Activated T-helper 9 cell treated with anti-CD3 and anti-CD28 coated beads, Interleukin-2, amount 50 U/mL, for 16 hours (primary cell): ENCODE measurements at places on chromosomes 11 and 22.

GRCh38 chr11:72826191-72826941, 12.2 kb downstream of the ATG16L2 start:
- no peak for DNase-seq

DNA sequence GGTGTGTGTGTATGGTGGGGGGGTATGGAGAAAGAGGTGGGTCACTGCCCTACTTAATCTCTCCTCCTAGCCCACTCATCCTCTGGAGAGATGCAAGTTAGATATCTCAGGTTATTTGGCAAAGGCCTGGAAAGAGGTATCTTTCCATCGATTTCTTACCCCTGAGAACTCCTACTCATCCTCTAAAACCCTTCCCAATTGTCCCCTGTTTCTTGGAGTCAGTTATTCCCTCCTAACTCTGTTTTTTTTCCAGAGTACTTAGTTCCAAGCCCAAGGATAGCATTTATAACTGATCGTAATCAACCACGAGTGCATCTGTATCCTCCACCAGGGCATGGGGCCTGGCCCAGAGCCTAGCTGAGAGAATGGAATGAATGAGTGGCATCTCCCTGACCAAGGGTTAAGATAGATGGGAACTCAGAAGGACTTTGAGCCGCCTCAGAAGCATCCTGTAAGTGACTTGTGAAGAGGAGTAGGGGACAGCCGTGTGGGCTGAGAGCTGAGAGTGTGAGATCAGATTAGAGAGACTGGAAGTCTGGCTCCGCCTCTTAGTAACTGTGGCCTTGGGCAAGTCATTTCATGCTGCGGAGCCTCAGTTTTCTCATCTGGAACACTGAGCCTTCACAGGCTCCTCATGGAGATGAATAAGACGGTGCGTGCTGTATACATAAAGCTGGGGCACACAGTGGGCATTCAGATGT, 16.2 kb downstream of the CD6 start:
- DNase-seq = peak; percentile 54

DNA sequence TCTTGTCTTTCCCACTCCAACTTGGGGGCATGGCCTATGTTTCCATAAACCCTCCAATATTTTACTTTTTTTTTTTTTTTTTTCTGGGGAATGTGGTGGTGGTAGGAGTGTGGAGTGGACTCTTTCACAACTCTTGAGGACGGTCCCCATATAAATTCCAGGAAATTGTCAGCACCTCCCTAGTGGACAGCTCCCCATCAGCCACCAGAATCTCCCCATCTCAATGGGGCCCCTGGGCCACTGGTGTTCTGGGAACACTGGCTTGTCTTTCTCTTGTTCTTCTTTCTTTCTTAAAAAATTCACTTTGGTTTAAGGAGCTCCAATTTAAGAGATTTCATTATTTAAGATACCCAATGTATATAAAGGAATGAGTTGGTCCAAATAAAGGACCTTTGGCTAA, 74.1 kb downstream of the ADM start:
- DNase-seq = no peak

DNA sequence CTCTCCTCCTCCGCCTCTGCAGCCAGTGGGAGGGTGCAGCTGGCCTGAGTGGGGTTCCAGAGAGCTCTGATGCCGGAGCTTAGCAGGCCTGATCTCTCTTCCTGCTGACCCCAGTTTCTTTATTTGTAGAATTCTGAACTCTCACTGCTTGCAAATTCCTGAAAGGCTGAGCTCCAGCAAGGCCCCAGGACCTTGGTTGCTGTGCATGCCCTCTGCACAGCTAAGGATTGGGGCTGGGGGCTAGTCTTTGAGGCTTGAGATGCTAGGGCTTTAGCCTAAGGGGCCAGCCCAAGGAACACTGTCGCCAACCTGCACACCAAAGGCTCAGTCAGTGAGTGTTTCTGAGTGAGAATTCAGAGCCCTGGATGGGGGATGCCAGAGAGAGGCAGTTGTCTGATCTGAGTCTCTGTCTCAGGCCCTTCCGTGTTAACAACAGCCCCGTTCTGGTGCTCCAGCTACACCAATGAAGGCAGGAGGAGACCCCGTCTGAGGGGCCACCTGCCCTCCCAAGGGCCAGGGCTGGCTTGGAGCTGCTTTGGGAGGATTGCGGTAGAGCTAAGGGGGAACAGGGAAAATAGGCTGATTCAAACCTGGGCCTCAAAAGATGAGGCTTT, 106.0 kb upstream of the LMO1 start:
- DNase-seq = no peak

GRCh38 chr22:19868333-19868732, 13.7 kb upstream of the GNB1L start:
- DNase-seq = no peak

DNA sequence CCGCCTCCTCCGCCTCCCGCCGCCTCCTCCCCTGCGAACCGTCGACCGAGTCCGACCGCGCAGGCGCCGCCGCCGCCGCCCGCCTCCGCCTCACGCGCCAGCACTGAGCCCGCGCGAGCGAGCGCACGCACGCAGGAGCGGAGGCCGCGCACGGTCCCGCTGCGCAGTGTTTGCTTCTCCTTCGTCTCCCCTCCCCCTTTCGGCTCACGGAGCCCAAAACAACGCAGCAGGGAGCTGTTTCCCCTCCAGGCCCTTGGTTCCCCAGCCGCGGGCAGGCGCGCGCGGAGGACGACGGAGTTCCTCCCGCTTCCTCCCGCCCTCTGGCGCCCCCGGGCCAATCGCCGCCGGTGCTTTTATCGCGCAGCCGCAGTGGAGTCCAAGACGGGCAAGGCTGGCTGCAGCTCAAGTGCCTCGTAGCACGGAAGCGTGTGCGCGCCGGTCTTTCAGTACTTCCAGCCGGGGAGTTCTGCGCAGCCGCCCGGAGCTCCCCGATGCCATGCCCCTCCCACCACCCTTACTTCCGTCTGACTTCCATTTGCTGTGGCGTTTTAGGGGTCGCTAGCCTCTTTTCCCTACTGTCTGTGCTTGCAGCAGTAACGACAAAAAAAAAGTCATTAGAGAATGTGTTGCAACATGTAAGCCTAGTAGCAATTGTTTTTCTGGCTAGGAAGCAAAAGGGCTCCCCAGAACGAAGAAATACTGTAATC, at the start of gene HNRNPUL2:
HNRNPUL2 (minus strand) TSS at position 293 of the 707 bp plus-strand sequence. CDS start 301 bp downstream, outside the sequence.
- peak; percentile 98 for DNase-seq

DNA sequence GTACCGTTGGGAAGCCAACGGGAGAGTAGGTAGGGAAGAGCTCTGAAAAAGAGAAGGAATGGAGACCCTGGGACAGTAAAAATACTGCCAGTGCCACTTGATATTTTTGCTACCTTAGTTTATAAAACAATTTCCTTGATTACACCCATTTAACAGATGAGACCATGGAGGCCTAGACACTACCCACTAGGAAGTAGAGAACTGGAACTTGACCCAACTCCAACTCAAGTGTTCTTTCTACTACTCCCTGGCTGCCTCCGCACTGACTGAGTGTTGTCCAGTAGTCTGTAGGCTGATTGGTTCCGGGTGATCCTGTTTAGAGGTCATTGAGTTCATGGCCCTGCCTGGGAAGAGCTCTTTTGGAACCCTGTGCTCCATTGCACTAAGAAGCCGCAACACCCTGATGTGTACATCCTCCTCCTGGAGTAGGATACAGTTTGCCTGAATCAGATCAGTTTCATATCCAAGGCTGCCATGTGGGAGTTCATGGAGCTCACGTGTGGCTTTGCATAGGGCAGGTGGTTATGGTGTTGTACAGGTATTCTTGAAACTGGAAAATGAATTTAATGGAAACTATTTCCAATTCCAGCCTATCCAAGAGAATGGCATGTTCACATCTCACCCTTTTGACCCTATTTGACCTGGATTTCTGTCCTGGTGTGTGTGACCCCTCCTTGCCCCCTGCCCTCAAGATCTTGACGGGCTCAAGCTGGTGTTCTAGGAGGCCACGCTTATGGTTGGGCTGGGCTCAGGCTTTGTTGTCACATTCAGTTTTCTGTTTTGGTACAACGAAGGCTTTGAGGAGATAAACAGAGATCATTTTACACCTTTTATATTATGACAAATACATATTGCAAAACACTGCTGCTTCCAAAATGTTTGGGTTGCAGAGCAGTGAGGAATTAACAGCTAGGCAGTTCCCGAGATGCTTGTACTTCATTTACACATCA, 102.2 kb upstream of the NNMT start:
- DNase-seq = no peak

- peak; percentile 71 for DNase-seq
Measured at GRCh38 chr22:19478901-19479354, at the start of gene UFD1. UFD1 (minus strand) TSS chr22:19479193; CDS start chr22:19479085, 108 bp downstream.

DNA sequence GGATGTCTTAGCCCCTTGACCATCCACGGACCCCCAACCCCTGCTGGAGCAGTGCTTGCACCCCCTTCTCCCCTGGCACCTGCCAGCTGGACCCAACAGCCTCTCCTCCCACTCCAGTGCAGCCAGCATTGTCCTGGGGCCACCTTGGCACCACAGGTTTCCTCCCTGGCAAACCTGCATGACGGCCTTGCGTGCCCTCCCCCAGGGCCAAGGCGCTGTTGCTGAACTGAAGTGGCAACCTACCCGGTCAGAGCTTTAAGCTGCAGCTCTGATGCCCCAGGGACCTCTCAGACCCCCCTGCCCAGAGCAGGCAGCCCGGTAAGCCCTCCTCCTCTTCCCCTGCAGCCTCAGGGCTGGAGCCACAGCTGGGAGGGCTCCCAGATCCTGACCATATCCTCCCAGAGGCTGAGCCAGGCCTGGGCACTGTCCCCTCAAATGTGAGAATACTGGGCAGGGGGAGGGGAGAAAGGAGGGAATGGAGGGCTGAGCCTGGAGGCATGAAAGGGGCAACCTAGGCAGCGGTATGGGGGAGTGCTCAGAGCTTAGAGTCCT, 1.8 kb upstream of the LRRC75B start:
- no peak for DNase-seq

GRCh38 chr22:44133161-44133560, 47.6 kb upstream of the PARVG start:
- DNase-seq = no peak

DNA sequence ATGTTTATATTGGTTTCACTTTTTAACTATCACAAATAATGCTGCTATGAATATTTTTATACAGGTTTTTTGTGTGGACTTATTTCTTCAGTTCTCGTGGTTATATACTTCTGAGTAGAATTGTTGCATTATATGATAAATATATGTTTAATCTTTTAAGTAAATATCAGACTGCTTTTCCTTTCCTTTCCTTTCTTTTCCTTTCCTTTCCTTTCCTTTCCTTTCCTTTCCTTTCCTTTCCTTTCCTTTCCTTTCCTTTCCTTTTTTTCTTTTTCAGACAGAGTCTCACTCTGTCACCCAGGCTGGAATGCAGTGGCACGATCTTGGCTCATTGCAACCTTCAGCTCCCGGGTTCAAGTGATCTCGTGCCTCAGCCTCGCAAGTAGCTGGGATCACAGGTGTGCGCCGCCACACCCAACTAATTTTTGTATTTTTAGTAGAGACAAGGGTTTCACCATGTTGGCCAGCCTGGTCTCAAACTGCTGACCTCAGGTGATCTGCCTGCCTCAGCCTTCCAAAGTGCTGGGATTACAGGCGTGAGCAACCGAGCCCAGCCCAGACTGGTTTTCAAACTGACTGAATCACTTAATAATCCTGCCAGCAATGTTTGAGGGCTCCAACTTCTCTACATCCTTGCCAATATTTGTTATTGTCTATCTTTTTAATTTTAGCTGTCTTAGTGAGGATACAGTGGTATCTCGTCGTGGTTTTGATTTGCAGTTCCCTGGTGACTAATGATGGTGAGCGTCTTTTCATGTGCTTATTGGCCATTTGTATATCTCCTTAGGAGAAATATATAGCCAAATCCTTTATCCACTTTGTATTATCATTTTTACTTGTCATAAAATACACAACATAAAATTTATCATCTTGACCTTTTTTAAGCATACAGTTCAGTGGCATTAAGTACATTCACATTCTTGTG, 21.9 kb downstream of the HTR3B start:
- no peak for DNase-seq

GRCh38 chr11:9876331-9876730, 212.5 kb downstream of the SWAP70 start:
- DNase-seq = no peak

DNA sequence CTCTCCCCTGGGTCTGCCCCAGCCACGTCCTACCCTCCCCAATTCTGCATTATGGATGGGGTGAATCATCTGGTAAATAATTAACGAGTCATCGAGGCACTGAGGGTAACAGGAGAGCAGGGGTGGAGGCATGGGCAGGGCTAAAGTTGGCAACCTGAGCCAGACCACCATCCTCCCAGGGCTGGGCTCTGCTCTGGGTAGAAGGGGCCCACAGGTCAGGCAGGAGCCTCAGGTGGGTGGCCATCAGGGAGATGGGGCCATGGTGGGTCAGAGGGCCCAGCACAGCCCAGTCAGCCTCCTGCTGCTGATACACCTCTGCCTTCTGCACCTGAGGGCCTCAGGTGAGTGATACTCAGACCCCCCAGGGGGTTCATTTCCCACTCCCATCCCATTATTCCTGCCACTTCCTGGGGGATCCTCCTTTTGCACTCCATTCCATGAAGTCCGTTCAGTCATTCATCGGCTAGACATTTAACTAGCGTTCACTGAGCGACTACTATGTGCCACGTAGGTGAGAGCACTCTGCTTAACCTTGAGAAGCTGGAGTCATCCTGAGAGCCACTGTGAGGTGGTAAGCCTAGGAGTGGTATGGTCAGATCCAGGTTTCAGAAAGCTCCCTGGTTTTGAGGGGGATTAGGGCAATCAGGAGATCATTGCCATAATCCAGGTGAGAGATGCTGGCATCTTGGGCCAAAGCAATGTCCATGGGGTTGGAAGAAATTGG, at the start of gene VSIG10L2:
VSIG10L2 (plus strand) TSS at position 248 of the 724 bp plus-strand sequence; CDS start at position 260, 12 bp downstream.
- DNase-seq = no peak

DNA sequence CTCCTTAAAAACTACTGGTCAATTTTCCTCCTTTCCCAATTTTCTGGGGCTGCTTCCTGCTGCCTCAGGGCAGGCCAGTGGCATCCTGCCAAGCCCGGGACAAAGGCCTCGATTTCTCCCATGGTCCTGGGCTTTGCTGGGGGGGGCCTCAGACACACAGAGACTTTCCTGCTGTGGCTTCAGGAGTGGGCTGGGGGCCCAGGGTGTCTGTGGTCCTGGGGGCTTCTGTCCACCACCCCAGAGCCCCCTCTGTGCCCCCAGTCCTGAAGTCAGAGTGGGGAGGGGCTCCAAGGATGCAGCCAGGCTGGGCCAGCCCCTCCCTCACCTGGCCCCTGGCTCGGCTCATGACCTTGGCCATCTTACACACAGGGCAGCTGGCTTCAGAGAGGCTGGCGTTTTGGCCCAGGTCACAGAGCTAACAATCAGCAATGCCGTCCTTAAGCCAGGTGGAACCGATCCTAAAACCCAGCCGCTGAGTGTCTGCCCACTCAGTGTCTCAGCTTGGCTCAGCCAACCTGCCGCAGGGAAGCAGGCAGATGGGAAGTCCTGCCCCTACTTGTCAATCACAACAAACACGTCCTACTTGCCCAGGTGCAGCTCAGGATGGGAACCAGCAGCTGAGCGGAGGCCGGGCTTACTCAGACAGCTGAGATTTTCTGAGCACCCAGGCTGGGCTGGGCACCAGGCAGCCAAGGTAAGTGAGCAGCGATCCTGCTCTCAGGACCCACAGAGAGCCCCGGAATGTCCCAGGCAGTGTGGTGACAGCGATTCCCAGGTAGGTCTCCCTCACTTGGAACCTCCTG, 34.6 kb downstream of the OSBPL5 start:
- no peak for DNase-seq

- DNase-seq = no peak
Measured at GRCh38 chr11:78354408-78355308, 63.0 kb downstream of the GAB2 start.

- DNase-seq = no peak
Measured at GRCh38 chr11:2911785-2912391, 17.3 kb downstream of the PHLDA2 start.
